ENCODE measurements at places on chromosomes 4 and X. TPM values are rescaled to one million over a fixed set of nuclear protein-coding genes. Genes with fewer than 3 reads are reported as not detected.

TMEM35A gene
- total RNA-seq, result 0.73 TPM

RASGEF1B gene
- 2.1 TPM for total RNA-seq

GLRB gene
- 1.7 TPM for total RNA-seq

DSPP gene
- total RNA-seq, result not detected

TEX13C gene
- total RNA-seq, result not detected

CYSLTR1 gene
- not detected for total RNA-seq

AMER1 gene
- 3.1 TPM for total RNA-seq

Measured in cardiac ventricle fibroblast (primary cell).